ENCODE measurements at places on chromosomes 7 and 10.

GRCh38 chr7:94205529-94205928 is 189.2 kb upstream of the COL1A2 start:
- no peak for DNase-seq

GRCh38 chr10:1932692-1933094 is 195.4 kb upstream of the ADARB2 start:
- no peak for DNase-seq

DNA sequence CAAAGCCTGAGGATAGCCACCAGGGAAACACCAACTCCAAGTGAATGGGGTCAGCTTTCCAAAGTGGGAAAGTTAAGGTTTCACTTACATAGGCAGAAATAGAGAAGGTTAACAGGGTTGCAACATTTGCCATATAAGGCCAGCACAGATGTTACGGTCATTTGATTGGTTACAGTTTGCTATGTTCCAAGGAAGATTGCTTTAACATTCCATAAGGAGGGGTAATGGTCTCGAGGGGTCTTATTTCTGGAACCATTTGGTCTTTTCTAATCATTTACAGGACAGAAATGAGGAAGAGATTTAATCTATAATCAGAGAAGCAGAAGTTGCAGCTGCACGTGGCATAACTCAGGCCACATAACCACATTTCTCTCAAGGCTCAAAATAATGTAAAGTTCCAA is 679.4 kb upstream of the C7orf33 start:
- no peak for DNase-seq

- no peak for DNase-seq
Measured at GRCh38 chr7:30502470-30503251, 2.0 kb downstream of the GGCT start.

DNA sequence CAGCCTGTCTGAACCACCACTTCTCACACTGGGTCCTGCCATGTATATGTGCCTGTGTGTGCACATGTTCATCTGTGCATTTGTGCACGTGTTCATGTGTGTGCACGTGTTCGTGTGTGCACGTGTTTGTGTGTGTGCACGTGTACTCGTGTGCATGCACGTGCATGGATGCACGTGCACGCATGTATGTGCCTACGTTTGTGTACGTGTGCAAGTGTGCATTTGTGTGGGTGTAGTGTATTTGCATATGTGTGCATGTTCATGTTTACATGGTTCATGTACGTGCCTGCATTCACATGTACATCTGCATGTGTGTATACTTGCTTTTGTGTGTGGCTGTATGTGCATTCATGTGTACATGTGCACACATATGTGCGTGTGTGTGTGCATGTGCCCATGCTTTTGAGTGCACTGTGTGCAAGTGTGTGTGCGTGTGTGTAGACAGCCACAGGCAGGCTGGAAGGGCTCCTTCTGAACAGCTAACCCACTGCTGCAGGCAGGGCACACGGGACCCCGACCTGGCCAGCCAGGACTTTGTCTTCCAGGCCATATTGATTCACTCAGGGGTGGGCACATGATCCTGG is 28.2 kb downstream of the SLC29A4 start:
- DNase-seq = no peak

DNA sequence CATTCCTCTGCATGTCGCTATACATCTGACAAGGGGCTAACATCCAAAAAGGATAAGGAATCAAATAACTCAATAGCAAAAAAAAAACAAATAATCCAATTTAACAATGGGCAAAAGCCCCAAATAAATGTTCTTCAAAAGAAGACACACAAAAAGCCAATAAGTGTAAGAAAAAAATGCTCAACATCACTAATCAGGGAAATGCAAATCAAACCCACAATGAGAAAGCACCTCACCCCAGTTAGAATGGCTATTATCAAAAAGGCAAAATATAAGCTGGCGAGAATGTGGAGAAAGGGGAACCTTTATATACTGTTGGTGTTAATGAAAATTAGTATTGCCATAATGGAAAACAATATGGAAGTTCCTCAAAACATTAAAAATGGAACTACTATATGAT is 14.3 kb downstream of the ARHGAP12 start:
- no peak for DNase-seq

- DNase-seq = no peak
Measured at GRCh38 chr7:107029061-107029763, 15.3 kb upstream of the PRKAR2B start.

GRCh38 chr7:148289630-148290029 is 300.9 kb upstream of the C7orf33 start:
- no peak for DNase-seq

Measured in activated CD8-positive, alpha-beta memory T cell treated with anti-CD3 and anti-CD28 coated beads, Interleukin-2, amount 50 U/mL, for 48 hours (primary cell).